GM20000 (cell line): ENCODE measurements at places on chromosomes 7 and 10.
A peak's percentile ranks its signal among the peaks of the same experiment; 100 is the strongest.

GRCh38 chr7:24722386-24723177, 34.7 kb downstream of the GSDME start:
- DNase-seq: no peak

GRCh38 chr10:114491419-114491818, 87.1 kb upstream of the AFAP1L2 start:
- DNase-seq: no peak

GRCh38 chr7:38819463-38819862, 89.5 kb downstream of the VPS41 start:
- DNase-seq: no peak

DNA sequence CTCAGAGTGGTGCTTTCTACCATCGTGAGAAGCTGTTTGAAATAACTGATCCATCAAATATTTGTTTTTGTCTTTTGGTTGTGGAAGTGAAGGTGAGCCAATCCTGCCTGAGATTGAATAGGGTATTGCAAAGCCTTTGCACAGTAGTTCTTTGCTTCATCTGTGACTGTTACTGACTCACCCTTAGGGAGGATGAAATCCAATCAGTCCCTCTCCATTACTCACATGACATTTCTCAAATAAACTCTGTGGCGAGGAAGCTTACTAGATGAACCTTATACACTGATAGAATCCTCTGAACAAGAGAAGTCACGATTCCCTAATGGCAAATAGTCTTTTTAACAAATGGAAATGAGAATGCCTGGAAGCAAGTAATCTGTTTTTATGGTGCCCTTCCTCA, 31.9 kb downstream of the HEPACAM2 start:
- no peak for DNase-seq

DNA sequence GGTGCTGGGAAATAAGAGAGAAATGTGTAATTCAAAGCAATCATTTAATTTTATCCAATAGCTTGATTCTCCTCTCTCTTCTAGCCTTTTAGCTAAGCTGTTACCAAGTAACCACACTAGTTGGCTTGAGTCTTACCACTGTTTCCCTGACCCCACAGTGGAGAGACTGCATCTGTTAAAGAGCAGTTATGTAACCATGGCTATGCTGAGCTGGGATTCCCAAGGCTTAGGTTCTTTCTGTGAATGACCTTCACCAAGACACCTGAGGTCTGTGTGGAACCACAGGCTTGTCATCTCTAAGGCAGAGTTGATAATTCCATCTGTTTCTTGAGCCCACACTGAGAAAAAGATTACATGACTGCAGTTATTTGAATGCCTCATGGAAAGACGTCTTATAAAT, 47.7 kb upstream of the ATRNL1 start:
- DNase-seq: no peak

GRCh38 chr7:50761713-50762112, 21.0 kb downstream of the GRB10 start:
- DNase-seq: no peak

- no peak for DNase-seq
Measured at GRCh38 chr10:133383551-133383950, 4.5 kb downstream of the PAOX start.

DNA sequence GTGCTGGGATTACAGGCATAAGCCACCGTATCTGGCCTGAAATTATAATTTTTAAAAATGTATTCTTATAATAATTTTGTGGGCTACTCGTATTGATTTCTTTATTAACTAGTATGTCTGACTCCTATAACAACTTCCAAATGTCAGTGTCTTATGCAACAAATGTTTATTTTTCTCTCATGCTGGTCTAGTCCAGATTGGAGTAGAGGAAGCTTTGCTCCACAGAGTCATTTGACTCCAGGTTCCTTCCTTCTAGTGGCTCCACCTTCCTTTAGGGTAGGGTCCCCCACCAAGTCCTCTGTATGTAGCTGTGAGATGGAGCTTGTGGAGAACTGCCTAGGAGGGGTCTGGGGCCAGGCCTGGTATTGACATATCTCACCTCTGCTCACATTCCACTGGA, 8.7 kb downstream of the CEP55 start:
- DNase-seq: no peak

DNA sequence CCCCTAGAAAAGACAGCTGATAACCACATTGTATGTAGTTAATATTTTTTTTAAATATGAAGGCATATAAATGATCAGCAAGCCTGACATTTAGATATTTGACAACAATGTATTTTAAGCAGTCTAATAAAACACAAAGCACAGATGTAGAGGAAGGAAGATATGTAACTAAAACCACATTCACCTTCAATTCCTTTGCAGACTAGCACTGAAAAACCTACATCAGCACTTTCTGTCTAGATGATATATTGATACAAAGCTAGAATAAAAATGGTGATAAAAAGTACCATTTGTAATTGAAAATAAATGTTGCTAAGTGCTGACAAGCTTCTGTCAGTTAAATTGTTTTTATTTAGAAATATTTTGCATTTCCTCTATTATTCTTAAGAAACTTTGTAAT, 153.6 kb downstream of the IMMP2L start:
- no peak for DNase-seq

DNA sequence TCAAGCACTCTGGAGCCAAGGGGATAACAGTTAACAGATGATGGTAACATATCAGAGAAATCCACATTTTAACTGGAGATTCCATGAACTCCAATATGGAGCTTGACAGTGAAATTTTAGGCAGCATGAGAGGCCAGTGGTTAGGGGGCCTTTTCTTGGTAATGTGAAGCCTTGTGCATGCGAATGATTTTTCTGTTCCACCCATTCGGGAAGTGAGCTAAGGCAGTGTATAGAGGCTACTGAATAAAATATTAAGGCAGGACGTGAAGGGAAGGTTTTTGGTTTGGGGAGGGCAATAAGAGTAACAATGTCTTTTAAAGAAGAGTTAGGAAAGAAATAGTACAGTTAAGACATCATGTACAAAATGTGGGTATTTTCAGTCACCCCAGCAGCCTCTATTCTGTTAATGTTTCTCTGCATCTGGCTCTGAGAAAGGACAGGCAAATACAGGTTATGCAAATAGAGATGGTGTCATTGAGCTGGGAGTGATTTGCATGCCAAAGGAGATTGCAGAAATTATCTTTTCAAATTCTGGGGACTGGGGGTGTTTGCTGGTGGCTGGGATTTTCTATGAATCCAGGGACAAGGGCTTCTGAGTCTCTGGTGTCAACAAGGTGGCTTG, 6.8 kb upstream of the TAS2R60 start:
- no peak for DNase-seq

- DNase-seq: no peak
Measured at GRCh38 chr10:101609481-101609880, 21.4 kb downstream of the DPCD start.

GRCh38 chr7:50957431-50957830, 174.7 kb upstream of the GRB10 start:
- no peak for DNase-seq

GRCh38 chr10:32980242-32980557, 22.2 kb upstream of the ITGB1 start:
- DNase-seq: no peak

GRCh38 chr7:135200821-135201331, 10.4 kb downstream of the WDR91 start:
- no peak for DNase-seq

- no peak for DNase-seq
Measured at GRCh38 chr10:46239247-46239646, 47.5 kb upstream of the ANTXRL start.

DNA sequence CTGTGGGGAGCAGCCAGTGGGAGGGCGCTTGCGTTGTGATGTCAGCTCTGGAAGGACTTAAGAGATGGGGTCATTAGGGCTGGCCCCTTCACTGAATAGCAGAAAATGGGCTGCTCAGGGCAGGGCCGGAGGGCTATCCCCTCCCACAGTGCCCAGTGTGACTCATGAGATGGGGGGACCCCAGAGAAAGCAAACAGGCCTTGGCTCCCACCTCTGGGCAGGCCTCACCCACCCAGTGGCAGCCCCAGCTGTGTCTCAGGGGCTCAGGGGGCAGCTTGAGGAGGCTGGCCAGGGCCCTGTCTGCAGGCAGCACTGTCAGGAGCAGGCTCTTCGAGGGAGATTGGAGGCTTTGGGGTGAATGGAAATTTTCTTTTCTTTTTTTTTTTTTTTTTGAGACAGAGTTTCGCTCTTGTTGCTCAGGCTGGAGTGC, 168.3 kb downstream of the SLIT1 start:
- DNase-seq: no peak

- peak; percentile 45 for DNase-seq
Measured at GRCh38 chr10:49076741-49077521, 38.4 kb downstream of the VSTM4 start.

DNA sequence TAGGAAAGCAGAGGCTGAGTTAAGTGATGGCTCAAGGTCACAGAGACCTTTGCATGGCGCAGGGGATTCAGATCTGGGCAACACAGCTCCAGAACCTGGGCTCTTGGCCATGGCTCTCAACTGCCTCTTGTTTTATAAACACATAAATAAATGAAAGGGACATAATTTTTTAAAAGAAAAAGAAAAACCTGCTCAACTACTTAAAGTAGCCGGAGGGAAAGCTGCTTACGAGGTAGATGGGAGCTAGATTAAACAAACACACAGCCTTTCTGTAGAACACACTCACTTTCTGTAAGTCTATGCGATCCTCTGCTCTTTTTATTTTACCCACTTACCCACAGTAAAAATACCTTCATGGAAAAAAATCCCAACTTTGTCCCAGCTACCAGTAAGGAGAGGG, 81.3 kb downstream of the PIP4K2A start:
- DNase-seq: no peak

GRCh38 chr7:294440-295154, 4.6 kb downstream of the FOXL3 start:
- no peak for DNase-seq

- DNase-seq: no peak
Measured at GRCh38 chr7:43135129-43135528, 22.7 kb downstream of the HECW1 start.

GRCh38 chr7:42071372-42072261, 165.4 kb downstream of the GLI3 start:
- no peak for DNase-seq

DNA sequence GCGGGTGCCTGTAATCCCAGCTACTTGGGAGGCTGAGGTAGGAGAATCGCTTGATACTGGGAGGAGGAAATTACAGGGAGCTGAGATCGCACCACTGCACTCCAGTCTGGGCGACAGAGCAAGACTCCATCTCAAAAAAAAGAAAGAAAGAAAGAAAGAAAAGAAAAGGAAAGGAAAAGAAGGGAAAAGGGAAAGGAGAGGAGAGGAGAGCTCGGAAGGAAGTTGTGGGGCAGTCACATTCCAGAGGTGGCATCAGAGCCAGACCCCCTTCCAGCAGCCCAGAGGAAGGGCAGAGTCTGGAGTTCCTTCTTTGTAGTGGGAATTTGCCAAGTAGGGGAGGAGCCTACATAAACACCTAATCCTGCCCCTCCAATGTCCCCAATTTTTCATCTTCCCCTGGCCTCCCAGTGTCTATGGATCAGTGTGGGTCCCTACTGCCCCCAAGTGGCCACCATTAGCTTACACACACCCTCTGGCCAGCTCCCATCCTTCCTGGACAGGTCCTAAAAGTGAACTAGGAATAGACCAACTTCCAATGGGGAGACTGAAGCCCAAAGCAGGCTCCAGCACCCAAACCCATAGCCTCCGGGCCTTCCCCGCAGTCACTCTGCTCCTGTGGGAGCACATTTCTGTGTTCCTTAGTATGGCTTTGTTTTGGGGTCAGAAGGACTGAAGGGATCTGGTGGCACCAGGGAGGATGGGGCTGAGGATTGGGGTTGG, 39.6 kb upstream of the HSPB1 start:
- peak; percentile 78 for DNase-seq

- DNase-seq: no peak
Measured at GRCh38 chr10:97063983-97064837, 121.5 kb downstream of the SLIT1 start.

DNA sequence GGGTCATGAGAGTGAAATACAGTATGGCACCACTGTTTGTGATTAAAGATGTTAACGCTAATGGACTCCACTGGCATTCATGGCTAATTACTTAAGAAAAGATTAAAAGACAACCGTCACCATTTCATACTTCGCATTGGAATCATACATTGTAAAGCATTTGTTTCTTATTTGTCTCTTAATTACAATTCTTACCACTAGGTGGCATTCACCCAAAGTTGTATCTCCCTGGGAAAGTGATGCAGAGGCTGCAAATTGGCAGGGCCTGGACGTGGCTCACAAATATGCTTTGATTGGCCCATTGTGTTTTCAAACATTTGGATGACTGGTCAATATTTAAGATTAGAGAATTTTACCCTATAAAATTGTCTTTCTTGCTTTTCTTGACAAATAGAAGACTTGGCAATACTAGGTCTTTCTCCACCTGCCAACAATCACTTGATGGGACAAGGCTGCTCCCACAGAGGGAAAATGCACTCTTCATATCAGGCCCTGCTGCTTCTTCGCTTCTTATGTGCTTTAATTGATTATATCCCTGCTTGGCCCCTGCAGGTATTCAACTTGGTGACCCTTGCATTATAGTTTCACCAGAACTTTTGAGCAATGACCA, 72.1 kb upstream of the STARD3NL start:
- DNase-seq: peak; percentile 56

DNA sequence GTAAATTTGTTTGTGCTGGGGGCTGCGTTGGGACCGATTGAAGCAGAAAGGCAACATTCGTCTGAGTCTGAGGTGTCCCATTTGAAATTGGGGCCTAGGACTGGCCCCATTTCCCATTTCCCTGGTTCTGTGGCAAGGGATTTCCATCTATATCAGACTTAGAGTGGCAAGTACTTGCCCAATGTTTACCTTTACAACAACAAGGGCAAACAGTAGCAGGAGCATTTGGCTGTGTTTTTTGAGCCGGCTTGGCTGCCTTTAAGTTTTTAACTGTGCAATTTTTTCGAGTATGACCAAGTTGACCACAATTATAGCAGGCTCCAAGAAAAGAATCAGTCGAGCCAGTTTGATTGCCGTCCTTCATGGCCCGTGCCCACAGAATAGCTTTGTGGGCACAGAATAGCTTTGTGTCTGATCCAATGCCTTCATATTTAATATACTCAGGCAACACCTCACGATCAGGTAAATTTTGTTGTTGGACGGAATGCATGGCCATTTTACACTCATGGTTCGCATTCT, 4.7 kb upstream of the CYP17A1 start:
- DNase-seq: no peak

DNA sequence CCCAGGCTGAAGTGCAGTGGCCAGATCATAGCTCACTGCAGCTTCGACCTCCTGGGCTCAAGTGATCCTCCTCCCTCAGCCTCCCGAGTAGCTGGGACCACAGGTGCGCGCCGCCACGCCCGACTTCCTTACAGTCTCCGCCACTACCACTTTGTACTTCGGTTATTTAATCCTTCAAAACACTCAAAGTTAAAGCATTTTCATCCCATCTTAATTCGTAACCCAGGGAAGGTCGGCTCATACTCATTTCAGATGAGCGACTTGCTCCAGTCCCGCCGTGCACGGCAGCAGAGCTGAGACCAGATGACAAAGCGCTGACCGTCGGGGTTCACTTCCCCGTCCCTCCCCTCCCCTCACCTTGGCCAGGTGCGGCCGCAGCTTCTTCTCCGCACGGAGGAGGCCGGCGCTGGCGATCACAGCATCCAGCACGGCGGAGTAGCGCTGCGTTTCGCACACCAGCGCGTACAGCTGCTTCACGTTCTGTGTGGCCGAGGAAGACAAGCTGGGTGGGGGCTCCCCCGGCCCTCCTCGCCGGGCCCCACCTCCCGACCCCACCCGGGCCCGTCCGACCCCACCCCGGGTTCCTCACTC, 457 bp downstream of the NSUN5 start:
- DNase-seq: peak; percentile 34
